ENCODE measurements at places on chromosomes 1 and 21.

GRCh38 chr1:109252893-109253802 lies 3.8 kb downstream of the CELSR2 start:
- DNase-seq, result peak; percentile 43

- no peak for DNase-seq
Measured at GRCh38 chr1:33042831-33043230, 6.1 kb upstream of the AK2 start.

- no peak for DNase-seq
Measured at GRCh38 chr1:115056395-115056798, 26.8 kb downstream of the TSHB start.

DNA sequence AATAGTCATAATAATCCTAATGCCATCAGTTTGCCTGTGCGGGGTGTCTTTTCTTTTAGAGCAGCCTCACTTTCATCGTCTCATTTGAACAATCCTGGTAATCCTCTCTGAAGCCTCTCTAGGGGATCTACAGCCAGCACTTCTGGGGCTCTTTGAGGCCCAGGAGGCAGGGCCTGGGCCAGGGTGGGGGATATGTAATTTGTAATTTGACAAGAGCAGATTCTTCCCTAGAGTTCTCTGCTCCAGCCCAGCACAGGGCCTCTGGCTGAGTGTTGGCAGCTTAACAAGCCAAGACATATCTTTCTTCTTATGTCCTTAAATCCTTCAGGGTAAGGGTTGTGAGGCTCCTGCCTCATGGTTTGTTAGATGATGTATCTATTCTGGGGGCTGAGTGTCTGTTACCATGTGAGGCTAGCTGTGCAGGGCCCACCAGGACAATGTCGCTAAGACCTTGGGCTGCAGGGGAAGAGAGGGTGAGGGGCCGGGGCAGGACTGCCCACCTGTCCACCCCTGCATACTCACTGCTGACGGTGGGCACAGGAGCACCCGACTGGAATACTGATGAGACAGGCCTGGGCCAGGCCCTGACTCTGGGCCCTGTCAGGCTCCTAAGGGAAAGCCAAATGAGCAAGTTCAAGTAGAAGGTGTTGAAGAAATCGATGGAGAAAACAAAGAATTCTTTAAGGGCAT lies 45.3 kb upstream of the PARP1 start:
- DNase-seq, result no peak

DNA sequence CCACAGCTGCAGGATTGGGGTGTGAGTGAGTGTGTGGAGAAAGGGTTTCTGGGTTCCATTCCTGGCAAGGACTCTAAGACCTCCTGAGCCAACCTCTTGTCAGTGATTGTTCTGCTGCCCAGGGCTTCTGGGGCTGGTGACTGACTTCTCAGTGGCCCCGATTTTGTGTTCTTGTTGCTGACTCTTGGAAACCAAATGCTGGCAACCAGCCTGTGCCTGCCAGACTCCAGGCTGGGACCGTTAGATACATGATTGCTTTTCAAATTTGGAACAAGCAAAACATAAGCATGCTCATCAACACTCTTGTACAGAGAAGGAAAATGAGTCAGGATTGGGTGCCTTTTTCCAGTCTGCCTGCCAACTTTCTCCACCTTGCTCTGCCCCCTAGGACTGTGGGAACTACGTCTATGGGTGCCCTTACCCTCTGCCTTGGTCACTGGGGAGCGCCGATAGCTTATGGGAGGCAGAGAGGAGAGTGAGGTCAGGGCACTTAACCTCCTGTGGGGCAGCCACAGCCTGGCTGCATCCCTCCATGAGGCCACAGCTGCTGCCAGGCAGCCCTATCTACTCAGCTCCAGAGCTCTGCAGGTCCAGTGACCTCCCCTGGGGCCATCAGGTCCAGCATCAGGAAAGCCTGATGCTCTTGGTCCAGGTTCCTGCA lies 39.3 kb upstream of the EPS8L3 start:
- DNase-seq, result peak; percentile 31

- no peak for DNase-seq
Measured at GRCh38 chr21:35226968-35227744, 178.1 kb upstream of the RUNX1 start.

DNA sequence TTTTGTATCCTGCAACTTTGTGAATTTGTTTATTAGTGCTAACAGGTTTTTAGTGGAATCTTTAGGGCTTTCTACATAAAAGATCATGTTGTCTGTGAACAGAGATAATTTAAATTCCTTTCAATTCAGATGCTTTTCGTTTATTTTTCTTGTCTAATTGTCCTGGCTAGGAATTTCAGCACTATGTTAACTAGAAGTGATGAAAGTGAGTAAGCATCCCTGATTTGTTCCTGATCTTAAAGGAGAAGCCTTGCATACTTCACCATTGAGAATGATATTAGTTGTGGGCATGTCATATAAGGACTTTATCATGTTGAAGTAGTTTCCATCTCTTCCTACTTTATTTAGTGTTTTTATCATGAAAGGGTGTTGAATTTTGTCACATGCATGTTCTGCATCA lies 23.6 kb upstream of the TRIM67 start:
- no peak for DNase-seq

DNA sequence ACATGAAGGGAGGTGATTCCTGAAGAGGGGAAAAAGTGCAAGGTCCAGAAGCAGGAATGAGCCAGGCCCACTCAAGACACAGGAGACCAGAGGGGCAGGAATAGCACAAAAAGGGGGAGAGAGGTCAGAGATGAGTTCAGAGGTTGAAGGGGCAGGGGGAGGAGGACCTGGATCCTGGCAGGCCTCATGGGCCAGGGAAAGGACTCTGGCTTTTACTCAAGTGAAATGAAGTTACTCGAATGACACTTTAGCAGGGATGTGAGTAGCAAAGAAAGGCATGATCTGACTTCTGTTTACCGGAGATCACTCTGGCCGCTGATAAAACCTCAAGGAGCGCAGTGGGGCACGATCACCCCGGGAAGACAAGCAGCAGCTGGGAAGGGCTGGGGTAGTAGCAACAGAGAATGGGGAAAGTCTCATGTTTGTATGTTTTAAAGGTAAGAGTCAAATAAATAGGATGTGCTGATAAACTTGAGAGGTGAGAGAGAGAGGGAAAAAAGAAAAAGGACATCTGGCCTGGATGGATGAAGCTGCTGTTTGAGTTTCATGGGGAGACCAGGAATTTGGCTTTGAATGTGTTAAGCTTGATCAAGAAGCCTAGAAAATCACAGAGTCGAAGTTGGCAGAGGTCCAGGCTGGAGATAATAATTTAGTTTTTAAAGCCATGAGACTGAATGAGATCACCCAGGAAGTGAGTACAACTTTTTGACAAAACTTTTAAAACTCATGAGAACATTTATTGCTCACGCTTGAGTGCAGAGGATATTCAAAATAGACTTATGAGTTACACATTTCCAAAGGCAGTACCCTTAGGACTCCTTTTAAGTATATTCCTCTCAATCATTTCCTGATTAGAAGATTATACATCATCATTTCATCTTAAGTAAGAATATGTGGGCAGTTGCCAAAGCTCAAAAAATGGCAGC lies 156.0 kb downstream of the RERE start:
- DNase-seq, result no peak

GRCh38 chr1:179448437-179449149 lies 82.8 kb downstream of the AXDND1 start:
- DNase-seq, result no peak

DNA sequence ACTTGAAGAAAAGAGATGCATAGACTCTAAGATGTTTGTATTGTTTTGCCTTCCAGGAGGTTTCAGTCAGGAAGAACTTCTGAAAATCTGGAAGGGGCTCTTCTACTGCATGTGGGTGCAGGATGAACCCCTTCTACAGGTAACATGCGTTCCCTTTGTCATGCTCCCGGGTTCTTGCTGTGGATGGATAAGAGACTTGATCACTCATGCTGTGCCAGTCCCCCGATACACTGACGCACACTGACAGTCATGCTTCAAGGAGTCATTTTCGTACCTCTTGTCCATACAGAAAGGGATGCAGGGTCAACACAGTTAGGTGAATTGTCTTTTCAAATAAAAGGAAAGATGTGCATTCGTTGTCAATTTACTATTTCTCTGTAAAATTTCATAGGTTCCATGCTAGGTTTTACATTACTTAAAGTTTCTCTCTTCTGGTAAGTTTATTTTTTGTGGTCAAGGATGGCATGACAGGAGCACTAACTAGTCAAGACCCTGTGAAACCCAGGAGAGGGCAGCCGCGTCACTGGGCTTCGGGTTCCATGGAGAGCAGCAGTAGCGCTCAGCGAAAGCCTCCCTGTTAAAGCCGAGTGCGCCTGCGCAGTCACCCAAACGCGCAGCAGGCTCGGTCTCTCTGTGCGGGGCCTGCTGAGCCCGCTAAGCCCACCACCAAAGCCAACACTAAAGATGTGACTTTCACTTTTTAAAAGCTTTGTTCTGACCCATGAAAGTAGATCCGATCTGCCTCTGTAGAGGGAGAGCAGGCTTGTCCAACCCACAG lies 10.7 kb downstream of the RRP1B start:
- no peak for DNase-seq

- no peak for DNase-seq
Measured at GRCh38 chr1:235292790-235293189, 35.2 kb downstream of the ARID4B start.

DNA sequence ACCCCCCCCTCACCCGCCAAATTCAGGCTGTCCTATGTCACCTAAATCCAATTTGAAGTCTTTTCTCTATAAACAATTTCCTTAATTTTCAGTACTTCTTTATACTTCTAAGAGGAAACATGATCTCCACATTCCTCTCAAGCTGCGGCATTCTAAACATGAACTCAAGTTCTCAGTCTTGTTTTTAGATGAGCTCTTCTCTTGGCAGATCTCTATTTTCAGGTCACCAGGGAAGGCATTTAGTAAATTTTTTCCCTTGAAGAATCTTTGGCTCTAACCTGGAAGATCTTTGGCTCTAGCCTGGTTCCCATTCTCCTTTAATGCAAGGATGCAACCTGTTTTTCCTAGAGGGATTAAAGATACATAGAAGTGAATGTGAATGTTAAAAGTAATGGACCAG lies 193.4 kb downstream of the ATG4C start:
- no peak for DNase-seq

DNA sequence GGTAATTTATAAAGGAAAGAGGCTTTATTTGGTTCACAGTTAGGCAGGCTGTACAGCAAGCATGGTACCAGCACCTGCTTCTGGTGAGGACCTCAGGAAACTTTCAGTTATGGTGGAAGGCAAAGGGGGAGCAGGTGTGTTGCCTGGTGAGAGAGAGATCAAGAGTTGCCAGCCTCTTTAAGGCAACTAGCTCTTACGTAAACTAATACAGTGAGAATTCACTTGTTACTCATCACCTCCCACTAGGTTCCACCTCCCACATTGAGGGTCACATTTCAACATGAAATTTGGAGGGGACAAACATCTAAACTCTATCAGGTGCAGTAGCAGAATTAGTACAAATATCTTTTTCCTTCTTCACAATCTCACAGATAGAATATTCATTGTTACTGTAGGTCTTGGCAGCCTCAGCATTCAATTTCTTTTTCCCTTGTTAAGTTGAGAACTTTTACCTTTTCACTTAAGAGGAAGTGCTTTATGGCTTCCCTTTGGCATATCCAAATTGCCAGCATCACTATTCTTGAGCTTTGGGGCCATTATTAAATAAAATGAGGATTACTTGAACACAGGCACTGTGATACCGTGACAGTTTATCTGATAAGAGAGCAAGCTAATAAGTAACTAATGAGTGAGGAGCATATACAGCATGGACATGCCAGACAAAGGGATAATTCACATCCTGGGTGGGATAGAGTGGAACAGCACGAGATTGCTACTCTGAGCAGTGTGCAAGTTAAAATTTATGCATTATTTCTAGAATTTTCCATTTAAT lies 48.4 kb downstream of the MAGI3 start:
- no peak for DNase-seq

DNA sequence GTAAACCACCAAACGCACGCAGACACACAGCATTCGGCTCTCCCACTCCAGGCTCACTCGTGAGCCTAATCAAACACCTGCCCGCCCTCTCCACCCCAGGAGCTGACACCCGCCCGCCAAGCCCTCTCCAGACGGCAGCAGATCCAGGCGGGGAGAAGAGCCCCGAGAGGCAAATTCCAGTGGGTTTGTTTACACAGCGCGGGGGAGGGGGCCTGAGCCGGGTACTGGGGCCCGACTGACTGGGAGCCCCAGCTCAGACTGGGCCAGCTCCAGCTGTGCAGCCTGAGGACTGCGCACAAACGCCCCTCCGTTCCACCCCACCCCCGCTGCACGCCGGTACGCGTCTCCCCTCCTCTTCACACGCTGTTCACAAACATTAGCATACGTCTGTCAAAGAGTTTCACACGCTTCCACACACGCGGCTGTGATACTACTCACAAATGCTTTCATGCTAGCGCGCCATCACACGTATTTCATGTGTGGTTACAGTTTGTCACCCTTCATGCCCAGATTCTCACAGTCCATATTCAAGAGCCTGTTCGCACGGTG lies 1.0 kb upstream of the EFNA1 start:
- DNase-seq, result peak; percentile 89

Measured in right lobe of liver (tissue), 6 donors.